ENCODE measurements at places on chromosomes 13 and 19.

GRCh38 chr13:85618521-85618920, 180.7 kb downstream of the SLITRK6 start:
- DNase-seq = no peak

DNA sequence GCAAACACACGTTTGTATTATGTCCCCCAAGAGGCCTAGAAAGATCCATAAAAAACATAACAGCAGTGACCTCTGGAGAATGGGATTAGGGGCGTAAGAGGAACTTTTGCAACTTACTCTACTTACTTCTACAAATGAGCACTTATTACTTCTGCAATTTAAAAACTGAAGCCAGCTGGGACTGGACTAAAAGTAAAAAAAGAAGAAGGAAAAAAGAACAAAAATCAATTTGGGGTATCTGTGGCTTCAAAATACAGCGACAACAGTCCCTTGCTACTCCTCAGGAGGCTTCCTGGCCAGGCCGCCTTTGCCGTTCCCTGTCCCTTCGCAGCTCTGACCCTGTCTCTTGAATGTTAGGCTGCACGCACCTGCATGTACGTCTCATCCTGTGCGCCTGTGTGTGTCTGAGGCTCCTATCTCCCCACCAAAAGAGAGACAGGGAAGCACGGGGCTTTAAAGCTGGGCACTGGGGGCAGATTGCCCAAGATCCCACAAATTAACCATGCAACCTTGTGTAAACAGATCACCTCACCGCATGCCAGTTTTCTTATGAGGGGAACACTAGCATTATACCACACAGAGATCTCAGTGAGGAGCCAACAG, 12.1 kb upstream of the FKRP start:
- DNase-seq = no peak

- DNase-seq = no peak
These were observed 203.4 kb downstream of the COL4A1 start for GRCh38 chr13:110103534-110103933.

DNA sequence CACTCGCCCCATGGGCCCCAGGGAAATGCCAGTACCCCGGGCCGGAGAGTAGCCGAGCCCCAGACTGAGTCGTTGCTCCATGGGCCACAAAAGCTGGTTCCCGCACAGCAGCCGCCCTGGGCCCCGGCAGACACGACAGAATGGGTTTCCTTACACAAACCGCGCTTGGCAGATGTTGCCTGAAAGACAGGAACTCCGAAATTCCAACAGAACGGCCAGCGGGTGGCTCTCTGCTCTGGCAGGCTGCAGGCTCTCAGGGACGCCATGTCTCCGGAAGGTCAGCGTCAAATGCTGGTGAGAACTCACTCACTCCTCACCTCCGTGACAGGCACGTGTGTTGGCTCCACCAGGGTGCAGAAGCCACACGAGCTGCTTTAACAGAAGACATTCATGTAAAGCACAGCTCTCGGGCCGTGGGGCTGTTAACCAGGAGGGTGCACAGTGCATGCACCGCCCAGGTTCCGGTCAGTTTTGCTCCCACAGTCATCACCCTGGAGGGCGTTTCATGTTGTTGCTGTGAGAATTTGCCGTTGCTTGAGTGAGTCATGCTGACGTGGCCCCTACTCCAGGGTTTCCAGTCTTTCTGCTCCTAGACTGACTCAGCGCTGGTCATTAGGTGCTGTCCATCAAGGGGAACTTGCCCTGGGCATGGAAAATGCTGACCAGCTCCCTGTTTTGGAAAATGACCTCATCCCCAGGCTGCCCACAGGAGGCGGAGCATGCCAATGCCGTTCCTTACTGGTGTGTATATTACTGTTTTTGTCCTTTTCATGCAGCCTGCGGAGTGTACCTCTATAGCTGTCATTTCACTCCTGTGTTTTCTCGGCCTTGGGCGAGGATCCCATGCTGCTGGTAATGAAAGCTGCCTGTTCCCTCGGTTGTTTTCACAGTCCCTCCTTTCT, 44.8 kb downstream of the ANKRD10 start:
- DNase-seq = peak; percentile 37

- no peak for DNase-seq
These were observed 13.7 kb downstream of the FXYD5 start for GRCh38 chr19:35168196-35168595.

DNA sequence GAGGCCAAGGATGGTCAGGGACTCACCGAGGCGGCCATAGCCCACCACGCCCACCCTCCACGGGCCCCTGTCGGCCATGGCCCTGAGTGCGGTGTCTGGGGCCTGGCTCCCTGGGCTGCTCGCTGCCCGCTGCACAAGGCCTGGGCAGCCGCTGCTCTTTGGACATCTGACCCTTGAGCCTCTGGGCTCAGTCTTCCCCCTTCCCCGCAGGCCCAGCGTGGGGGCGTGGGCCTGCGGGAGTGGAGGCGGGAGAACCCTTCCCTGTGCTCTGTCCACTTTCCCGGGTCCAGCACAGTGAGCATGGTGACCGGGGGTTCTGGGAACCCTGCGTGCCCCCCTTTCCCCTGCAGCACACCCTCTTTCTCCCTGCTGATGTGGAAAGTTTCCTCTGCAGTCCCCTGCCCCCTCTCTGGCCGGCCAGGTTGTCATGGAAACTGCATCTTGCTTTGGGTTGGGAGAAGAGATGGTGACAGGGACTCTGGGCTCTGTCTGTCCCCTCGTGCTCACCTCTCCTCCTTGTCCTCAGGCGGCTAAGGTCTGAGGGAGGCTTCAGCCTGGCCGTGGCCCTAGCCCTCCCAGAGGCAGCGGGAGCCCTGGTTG, at the start of gene ASPDH:
TSS of gene ASPDH (minus strand) at position 168 of the 600 bp plus-strand sequence. CDS start at position 78, 90 bp downstream.
- no peak for DNase-seq

GRCh38 chr19:38245826-38246498, 10.2 kb downstream of the PPP1R14A start:
- no peak for DNase-seq

- no peak for DNase-seq
These were observed 116.4 kb downstream of the FRY start for GRCh38 chr13:32147976-32148375.

- DNase-seq = peak; percentile 68
These were observed at the start of gene ZNF112 for GRCh38 chr19:44356383-44357111. TSS of gene ZNF112 (minus strand) at chr19:44356680. CDS start at chr19:44340539, 16,141 bp downstream.

DNA sequence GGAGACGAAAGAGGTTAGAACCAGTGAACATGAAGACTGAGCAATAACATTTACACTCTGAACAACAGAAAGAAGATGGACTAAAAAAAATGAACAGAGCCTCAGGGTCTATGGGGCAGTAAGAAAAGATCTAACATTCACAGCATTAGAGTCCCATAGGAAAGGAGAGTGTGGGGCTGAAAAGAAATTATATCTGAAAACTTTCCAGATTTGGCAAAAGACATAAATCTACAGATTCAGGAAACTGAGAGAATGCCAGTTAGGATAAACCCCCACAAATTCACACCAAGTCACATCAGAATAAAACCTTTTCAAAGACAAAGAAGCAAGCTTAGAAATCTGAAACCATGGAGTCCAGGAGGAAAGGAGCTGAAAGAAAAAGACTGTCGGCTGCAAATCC, 20.3 kb upstream of the TUBGCP3 start:
- DNase-seq = no peak

GRCh38 chr19:31014668-31015067, 334.6 kb downstream of the TSHZ3 start:
- DNase-seq = no peak

- no peak for DNase-seq
These were observed 130.9 kb upstream of the SPACA7 start for GRCh38 chr13:112245179-112245724.

GRCh38 chr13:75258159-75258782, 223.7 kb downstream of the TBC1D4 start:
- DNase-seq = no peak

- no peak for DNase-seq
These were observed at the start of gene ATP8B3 for GRCh38 chr19:1811942-1812425. TSS of gene ATP8B3 (minus strand) at chr19:1812276. CDS start at chr19:1811736, 540 bp downstream.

GRCh38 chr13:72246396-72246795, 379.4 kb upstream of the DACH1 start:
- DNase-seq = no peak

GRCh38 chr19:44476559-44477408, 23.5 kb downstream of the ZNF180 start:
- no peak for DNase-seq

GRCh38 chr19:57088133-57088532, 31.7 kb upstream of the USP29 start:
- no peak for DNase-seq

DNA sequence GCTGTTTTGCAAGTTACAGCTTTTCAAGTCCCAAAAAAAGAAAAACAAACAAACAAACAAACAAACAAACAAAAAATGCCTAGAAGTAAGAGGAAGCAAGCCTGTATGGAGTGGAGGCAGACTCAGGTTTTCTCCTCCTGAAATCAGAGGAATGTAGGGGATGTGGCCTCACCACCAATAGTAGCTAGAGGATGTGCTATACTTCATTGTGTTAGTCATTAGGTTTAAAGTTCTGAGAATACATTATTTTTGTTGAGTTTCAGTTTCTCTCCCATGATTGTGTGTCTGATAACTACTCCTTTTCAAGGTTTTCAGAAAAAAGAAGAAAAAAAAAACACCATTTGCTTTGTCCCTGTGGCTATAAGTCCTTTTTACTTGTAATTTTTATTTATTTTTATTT, 524.5 kb downstream of the GPC6 start:
- DNase-seq = no peak

- no peak for DNase-seq
These were observed 127.9 kb downstream of the DIAPH3 start for GRCh38 chr13:60035874-60036273.

- no peak for DNase-seq
These were observed 237.6 kb downstream of the DNAJC15 start for GRCh38 chr13:43260999-43261398.

- DNase-seq = no peak
These were observed 11.4 kb downstream of the TPGS1 start for GRCh38 chr19:518598-519231.

DNA sequence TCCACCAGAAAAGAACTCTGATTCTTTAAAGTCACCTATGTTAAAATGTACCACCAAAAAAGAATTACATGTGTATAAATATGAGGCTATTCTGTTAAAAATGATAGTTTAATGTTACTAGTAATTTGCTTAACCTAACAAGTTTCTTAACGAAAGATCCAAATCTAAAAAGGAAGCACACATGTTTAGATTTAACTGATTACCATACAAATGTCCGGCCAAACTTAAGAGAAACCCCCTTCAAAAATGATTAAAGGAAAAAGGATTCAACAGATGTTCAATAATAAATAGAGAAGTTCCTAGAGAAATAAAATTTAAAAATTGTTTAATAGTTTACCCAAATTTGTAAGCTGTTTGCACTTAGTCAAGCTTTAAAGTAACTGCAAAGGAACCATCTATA, 5.0 kb upstream of the ZNF69 start:
- DNase-seq = no peak
